ENCODE measurements at places on chromosomes 1 and 21.

- DNase-seq = no peak
These were observed 17.5 kb upstream of the C1orf105 start for GRCh38 chr1:172402878-172403569.

- no peak for DNase-seq
These were observed 236.3 kb downstream of the FOXD2 start for GRCh38 chr1:47674189-47674588.

DNA sequence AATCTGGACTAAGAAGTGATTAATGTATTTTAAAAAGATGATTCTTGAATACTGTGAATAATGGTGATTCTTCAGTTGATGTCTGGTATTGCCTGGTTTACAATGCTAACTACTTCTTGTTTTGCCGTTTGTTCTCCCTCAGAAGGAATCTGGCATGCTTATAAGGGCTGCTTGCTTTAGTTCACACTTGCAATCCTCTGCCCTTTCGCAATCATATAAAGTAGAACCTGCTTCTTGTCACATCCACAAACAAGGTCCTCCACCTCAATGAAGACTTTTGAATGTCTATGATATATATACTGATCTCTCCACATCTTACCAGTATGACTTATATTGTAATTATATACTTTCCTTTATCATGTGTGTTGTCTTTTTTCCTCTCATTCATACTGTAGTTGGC, 92.6 kb downstream of the ADGRL4 start:
- DNase-seq = no peak

DNA sequence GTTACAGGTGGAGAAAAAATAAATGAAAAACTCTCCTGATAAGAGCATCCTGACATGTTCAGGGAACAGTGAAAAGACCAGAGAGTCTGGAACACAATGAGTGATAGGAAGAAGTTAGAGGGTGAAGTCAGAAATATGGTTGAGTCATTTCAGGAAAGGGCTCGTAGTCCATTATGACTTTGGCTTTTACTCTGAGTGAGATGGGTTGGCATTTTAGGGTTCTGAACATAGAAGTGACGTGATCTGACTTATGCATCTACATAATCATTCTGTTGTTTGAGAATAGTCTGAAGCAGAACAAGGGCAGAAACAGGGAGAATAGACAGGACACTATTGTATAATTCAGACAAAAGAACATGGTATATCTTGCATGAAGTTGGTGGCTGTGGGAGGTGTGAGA, 5.8 kb downstream of the HMCN1 start:
- no peak for DNase-seq

DNA sequence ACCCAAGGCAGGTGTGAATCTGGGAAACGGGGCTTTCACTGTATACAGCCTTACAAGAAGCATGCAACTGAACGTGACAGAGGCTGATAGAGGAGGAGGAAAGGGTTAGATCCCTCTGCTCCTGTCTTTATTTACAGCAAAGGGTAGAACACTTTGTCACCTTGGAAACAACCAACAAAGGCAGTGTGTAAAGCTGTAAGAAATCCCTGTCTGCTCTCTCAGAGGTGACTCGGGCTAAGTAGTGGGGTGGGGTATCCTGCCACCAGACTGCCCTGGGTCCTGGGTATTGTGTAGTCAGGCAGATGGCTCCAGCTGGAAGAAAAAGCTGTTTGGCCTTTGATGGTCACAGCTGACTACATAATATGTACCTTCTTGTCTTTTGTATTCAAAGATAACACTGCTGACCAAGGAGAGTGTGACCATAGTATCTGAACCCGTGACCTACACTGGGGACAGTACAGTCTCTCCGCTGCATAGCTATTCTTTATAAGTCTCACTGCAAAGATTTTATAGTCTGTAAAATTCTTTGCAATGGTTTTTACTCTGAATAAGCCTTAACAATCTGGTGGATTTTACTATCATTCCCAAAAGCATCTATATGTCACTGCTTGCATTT, 22.1 kb upstream of the POU2F1 start:
- DNase-seq = no peak

GRCh38 chr1:214496126-214496525, 55.3 kb downstream of the PTPN14 start:
- DNase-seq = no peak

DNA sequence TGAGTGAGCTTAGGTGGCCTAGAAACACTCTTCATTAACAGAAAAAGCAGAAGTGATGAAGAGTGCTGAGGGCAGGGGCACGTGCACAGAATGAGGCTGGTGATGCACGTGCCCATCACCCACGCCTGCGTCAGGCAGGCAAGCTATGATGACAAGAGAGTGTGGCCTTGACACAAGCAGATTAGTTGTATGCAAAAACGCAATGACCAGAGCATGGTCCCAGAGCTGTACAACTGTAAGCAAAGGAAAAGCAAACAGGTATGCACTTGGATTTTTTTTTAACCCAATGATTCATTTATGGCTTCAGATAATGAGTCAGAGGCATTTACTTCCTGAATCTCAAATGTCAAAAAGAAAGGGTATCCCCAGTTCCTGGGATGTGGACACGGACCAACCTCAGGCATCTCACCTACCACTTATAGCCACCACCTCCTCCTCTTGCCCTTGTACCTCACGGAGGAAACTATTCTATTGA, 9.1 kb upstream of the TMEM61 start:
- DNase-seq = no peak

DNA sequence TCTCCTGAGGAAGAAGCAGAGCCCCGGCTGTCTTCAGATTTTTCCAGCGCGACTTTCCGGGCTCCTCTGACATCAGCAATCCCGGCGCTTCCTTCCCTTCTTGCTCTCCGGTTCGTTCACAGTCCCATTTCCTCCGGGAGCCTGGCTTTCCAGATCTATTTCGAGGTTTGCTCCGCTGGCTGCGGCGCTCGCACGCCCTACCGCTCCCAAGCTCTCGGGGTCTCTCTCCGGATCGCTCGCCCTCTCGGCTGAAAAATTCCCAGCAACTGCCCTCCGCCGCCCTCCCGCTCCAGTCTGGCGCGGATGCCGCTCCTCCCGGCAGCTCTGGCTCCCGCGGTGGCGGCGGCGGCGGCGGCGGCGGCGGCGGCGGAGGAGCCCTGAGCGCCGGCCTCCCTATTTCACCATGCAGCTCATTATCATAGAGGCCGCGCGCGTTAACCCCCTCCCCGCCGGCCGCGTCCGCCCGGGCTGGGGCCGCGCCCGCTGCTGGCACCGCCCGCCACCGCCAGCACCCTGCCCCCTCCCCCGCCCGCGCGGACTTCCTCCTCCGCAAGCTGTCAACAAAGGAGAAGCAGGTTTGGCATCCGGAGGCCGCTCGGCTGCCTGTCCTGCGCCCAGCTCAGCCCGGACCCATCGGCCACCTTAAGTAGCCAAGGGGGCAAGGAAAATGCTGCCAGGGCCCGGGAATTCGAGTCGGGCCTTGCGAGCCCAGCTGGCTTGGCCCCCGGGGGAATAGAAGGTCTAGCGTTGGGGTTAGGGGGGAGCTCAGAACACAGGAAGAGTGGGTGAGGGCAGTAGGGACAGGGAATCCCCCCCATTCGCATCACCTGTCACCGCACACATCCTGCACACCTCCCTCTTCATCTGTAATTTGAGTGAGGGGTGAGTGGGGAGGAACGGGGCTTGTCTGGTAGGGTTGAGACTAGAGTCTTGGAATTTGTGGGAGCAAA, at the start of gene PLXNA2:
TSS of gene PLXNA2 (minus strand) at position 418 of the 950 bp plus-strand sequence. CDS start 26,462 bp downstream, outside the sequence.
- no peak for DNase-seq

GRCh38 chr21:44923480-44924084, 2.9 kb upstream of the ITGB2 start:
- no peak for DNase-seq

DNA sequence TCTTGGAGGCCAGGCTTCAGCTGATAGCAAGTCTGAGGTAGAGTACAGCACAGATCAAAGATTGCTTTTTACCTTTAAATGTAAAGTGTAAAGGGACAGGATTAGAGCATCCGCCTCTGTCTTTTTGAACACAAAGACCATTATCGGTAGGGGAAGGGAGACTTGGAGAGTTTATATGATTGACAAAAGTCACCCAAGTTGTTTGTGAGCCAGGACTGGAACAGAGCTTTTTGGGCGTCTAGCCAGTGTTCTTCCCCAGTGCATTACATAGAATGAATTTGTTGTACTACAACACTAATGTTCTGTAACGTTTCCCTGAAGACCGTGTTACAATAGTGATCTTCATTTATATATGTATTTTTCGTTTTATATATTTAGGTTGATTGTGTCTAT, 9.3 kb upstream of the PIGC start:
- DNase-seq = no peak

All from cerebellar nuclear complex (tissue), 1 donor.